CD4-positive, CD25-positive, alpha-beta regulatory T cell (primary cell): ENCODE measurements at places on chromosomes 11 and 22. TPM values are rescaled to one million over a fixed set of nuclear protein-coding genes. Genes with fewer than 3 reads are reported as not detected.

ACTN3 gene
- not detected for total RNA-seq

- DNase-seq: no peak
Observed at GRCh38 chr11:66981976-66982578, 7.0 kb downstream of the C11orf86 start.

- no peak for DNase-seq
Observed at GRCh38 chr22:20808844-20809243, 34.9 kb downstream of the SERPIND1 start.

PHRF1 gene
- 43.8 TPM for total RNA-seq

DNA sequence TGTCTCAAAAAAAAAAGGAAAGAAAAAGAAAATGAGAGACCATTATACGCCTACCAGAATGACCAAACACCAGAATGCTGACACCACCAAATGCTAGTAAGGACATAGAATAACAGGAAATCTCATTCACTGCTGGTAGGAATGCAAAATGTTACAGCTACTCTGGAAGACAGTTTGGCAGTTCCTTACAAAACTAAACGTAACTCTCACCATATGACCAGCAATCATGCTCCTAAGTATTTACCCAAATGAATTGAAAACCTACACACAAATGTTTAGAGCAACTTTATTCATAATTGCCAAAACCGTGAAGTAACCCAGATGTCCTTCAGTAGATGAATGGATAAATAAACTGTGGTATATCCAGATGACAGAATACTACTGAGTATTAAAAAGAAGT lies 7.2 kb downstream of the CHKA start:
- DNase-seq: no peak

GRCh38 chr11:87286338-87286737 lies 248.6 kb downstream of the TMEM135 start:
- no peak for DNase-seq

DNA sequence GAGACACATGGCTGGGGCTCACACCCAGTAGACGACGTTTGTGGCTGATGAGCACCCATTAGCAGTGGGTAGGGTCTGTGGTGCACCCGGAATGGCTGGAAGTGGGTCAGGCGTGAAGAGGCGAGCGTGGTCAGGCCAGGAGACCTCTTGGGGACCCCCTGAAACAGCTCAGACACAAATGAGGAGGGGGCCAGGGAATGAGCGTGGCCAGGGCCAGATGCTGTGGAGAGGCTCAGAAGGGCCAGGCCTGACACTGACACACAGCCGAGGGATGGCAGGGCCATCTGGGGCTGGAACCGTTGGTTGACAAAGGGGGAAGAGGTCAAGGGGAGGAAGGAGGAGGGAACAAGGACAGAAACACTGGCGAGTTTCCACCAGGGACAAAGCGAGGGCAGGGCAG lies 162.8 kb downstream of the SHANK2 start:
- DNase-seq: no peak

- DNase-seq: no peak
Observed at GRCh38 chr22:48554893-48555572, 1272.6 kb downstream of the BRD1 start.

DNA sequence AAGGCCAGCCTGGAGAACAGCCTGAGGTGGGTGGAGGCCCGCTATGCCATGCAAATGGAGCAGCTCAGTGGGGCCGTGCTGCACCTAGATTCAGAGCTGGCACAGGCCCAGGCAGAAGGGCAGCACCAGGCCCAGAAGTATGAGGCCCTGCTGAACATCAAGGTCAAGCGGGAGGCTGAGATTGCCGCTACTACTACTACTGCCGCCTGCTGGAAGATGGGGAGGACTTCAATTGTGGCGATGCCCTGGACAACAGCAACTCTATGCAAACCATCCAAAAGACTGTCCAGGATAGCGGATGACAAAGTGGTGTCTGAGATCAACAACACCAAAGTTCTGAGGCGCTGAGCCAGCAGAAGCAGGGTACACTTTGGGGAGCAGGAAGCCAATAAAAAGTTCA lies 3.1 kb upstream of the TMEM218 start:
- no peak for DNase-seq

DNA sequence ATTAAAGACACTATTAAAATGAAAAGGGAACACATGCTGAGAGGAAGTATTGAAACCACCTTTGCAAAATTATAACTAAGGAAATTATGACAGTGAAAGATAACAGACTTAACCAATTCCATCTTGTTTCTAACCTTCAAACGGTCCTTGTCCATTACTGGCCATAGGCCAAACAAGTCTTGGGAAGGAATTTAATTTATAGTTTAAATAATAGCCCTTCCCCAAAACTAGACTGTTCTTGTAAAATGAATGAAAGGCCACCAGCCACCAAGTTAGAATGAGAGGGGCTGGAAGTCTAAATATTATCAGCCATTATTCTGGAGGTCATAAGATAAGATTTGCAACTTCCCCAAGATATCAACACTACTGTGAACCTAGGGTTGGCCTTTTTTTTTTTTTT lies 1.8 kb upstream of the TALDO1 start:
- no peak for DNase-seq

DNA sequence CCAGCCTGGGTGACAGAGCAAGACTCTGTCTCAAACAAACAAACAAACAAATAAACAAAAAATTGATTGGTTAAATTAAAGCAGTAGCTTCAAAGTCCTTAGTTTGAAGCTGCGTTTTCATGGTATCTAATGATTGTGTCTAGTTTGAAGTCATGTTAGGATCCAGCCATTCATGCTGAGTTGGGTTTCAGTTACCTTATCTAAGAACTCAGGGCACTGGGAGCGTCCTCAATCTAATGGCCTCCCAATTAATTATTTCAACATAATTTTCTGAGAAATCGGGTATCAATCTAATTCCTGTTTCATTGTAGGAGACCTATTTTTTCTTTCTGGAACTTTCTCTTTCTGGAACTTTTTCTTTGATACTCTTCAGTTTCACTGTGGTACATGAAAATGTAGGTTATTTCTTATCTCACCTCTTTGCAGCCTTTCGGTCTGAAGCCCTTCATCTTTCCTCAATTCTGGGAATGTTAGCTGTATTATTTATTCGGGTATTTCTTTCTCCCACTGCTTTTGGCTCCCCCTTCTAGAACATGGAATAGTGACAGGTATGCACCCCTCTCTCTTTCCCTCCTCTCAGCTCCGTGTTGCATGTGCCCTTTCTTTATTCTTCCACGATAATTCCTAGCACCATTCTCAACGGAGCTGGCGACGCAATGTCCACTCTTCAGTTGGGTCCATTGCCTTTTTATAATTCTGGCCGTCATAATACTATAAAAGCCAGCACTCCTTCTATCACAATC lies 24.3 kb upstream of the B4GALNT4 start:
- no peak for DNase-seq

IZUMO1R gene
- not detected for total RNA-seq

DNA sequence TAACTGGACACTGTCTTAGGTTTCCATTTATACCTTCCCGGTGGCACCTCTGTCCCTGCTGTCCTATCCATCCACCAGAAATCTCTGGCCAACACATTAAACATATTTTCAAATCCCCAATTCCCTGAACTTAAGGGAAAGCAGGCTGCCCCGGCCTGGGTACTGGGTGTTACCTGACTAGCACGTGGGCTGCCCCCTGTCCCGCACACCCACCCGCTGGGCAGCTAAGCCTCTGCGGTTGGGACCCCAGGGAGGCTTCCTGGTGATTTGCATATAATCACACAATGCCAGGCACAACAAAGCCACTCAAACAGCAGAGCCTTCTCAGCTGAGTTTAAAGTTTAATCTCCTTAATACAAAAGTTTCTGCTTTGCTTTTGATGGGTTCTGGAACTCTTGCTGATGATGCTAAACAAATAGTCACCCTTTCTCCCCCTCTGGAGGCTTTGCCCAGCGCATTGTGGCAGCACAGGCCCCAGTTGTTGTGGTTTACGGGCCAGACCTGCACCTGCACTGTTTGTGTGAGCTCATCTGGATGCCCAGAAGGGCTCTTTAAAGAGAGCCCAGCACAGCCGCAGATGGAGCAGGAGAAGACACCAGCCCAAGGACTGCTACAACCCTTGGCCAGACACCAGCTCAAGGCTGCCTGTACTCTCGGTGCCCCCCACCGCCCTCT lies 59.9 kb upstream of the POU2AF1 start:
- DNase-seq: no peak

DNA sequence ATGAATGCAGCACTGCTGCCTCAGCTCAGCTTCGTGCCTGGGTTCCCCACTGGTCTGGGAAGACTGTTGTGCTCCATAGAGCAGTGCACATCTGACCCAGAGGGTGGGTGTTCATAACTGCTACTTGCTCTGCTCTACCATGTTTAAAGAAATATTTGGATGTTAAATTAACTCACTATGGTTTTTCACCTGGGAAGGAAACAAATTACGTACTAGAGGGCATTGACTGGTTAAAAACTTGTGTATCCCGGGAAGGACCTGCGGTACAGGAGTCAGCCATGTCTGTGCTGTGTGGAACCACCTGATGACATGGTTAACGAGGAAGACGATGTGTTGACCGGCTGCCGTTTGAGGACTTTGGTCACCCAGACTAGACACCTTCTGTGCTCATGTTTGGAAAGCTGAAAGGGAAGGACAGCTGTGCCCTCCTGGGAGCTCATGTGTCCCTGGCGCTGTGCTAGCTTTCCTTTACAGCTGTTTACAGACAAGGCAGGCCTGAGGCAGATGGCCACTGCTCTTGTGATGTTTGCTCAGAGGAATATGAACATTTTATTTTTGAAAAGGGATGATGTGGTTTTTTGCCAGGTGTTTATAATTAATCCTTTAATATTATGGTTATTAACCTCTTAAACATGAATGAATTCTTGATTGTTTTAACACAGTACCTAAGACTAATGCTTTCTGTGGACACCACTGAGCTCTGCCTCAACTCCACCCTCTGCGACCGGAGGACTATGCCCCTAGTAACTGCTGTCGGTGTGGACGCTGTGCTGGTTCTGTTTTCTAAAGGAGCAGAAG lies 14.3 kb upstream of the AIFM3 start:
- DNase-seq: no peak

DNA sequence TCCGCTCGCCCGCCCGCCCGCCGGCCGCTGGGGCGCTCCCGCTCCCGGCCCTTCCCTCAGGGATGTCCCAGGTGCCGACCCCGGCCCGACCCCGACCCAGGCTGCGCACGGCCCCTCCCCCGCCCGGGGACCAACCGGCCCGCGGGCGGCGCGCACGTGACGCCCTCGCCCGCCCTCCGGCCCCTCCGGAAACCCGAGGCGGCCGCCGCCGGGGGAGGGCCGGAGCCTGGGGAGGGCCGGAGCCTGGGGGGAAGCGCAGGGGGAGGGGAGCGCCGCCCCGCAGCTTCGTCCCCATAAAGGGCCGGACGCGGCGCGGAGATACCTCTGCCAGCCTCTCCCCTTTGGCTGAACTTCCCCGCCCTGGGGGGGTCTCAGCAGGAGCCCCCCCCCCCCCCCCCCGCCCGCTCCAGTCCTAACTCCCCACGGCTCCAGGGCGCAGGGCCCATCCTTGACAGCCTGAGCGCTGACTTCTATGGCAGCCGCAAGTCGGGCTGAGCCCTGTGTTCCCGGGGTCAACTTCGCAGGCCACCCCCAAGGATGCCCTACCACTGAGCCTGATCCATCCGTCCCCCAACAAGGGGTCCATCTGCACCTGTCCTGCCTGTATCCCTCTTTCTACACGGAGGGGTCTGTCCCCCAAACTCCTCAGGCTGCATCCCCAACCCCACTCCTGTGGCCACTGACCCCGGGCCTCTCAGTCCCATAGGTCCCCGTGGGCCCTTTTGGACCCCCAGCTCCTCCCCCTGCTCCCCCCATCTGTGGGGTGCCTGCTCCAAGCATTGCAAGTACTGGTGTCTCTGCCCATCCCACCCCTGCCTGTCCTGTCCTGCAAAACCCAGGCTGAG lies at the start of gene MAPK12:
Gene MAPK12, minus strand, starts transcription at position 69 of the 845 bp plus-strand sequence. CDS start 174 bp downstream, outside the sequence.
- no peak for DNase-seq

DNA sequence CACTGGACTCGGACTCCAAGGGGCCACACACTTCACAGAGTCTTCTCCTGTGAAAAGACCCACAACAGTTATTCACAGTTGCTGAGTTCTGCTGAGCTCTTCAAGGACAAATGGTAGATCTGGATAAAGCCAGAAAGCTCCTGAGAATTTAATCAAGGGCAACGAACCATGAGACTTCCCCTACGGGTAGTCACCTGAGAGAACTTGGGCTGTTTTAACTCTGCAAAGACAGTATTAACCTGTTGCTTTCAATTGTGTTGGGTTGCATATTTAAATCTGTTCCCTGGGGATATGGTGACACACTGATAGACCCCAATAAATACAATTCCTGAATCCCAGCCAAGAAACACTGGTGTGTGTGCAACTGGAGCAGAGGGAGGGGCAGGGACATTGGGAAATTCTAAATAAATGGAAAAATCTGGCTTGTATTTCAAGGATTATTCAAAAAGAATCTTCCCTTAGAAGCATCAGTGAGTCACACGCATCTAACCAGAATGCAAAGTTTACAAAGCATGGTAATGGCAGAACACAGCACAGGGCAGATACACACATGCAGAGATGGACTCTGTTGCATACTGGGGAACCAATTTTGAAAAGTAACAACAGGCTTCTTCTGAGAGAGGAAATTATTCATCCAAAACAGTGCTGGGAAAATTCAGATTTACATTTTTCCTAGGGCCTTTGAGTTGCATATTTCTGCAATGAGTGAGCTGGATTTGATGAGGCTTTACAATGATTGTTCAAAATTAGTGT lies 4.0 kb downstream of the KCNJ1 start:
- no peak for DNase-seq

MS4A3 gene
- 0.79 TPM for total RNA-seq

GRCh38 chr22:29947410-29948384 lies 64.7 kb downstream of the MTMR3 start:
- no peak for DNase-seq

- no peak for DNase-seq
Observed at GRCh38 chr11:116348226-116348625, 424.6 kb downstream of the BUD13 start.

- DNase-seq: no peak
Observed at GRCh38 chr22:41048791-41049717, 43.3 kb upstream of the EP300 start.

DNA sequence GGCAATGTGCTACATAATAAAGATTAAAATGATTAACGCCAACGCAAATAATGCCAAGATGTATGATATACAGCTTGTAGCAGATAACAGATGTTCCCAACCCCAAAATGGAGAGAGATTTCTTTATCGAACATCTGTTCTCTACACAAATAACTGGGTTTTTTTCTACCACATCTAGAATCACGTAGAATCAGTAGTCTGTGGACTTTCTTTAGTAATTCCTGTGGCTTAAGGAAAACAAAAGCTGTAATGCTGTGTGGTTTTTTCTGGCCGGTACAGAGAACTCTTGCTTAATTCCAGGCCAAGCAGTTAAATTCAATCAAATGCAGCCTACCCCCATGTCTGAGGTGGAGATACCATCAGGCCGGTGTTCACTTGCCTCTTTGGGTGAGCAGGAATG lies 303.4 kb downstream of the FAT3 start:
- no peak for DNase-seq

GLB1L2 gene
- total RNA-seq: 0.54 TPM

P4HA3 gene
- not detected for total RNA-seq

- DNase-seq: no peak
Observed at GRCh38 chr11:111909378-111909777, 2.2 kb downstream of the CRYAB start.

GRCh38 chr11:45655831-45656230 lies 9.6 kb downstream of the CHST1 start:
- DNase-seq: no peak

GRCh38 chr11:45282081-45282480 lies 4.1 kb downstream of the SYT13 start:
- DNase-seq: no peak
